ENCODE measurements at places on chromosomes 1 and 21.
A peak's percentile ranks its signal among the peaks of the same experiment; 100 is the strongest.

DNA sequence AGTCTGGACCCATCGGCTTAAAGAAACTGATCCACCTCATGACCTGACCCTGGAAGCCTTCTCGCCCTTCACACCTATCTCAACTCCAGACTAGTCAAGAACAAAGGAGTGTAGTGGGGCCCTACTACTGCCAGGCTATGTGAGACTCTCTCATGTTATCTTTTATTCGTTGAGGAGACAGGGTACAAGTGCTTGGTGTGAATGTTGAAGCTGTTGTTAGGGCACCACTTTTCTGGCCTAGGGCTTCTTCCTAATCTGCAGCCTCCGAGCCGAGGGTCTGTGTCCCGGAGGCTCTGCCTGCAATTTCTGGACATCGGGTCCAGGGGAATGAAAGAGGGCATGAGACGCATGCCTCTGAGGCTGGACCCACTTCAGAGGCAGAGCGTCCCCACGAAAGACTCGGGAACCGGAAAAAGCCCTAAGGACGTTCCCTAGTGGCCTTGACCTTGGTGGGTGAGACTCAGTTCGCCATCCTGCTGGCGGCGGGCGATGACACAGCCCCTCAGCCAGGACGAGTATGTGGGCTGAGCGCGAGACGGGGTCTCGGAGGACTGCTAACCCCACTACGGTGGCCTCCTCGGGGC lies 671 bp downstream of the DNAJC11 start:
- no peak for DNase-seq

- no peak for DNase-seq
Observed at GRCh38 chr1:42414551-42415496, 34.2 kb downstream of the RIMKLA start.

GRCh38 chr1:4660917-4661594 lies 6.6 kb downstream of the AJAP1 start:
- DNase-seq = no peak

- no peak for DNase-seq
Observed at GRCh38 chr1:181674617-181675016, 191.3 kb downstream of the CACNA1E start.

DNA sequence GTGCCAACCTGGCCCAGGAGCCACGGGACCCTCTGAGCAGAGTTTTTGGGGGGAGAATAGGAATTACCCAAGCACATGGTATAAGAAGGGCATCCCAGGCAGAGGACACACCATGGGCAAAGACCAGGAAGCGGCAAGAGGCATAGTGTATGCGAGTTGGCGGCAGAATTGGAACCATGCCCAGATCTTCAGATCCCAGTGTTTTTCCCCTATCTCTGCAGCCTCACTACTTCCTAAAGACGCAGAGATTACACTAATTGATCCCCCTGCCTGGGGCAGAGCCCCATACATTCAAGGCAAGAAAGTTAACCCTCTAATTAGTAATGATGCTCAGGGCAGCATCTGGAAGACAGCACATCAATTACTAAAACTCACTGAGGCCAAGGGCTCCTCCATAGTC lies 48.2 kb downstream of the SYT2 start:
- DNase-seq = no peak

DNA sequence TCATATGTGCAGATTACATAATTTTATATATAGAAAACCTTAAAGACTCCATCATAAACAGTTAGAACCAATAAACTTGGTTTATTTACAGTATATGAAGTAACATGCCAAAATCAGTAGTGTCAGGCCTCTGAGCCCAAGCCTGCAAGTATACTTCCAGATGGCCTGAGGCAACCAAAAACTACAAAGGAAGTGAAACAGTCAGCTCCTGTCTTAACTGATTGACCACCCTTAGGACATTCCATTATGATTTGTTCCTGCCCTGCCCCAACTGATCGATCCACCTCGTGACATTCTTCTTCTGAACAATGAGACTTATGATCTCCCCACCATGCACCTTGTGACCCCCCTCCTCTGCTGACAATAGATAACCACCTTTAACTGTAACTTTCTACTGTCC lies 630.3 kb downstream of the AMY1C start:
- DNase-seq = no peak

DNA sequence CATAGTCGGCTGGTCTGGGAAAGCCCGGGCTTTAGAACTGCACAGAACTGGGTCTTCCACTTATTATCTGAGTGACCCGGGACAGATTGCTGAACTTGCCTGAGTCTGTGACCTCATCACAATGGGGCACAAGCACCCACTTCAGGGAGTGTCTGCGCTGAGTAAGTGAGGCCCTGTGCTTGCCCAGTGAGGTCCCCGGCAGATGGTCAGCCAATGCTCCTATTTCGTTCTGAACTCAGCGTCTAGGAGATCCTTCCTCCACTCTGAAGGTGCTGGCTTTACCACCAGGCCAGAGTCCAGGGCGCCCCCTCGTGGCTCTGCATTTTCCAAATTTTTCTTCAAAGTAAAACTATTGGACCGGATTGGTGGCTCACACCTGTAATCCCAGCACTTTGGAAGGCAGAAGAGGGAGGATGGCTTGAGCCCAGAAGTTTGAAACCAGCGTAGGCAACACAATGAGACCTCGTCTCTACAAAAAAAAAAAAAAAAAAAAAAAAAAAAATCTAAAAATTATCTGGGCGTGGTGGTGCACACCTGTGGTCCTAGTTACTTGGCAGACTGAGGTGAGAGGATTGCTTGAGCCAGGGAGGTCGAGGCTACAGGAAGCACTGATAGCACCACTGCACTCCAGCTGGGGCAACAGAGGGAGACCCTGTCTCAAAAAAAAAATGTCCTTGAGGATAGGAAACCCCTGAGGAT lies 61.7 kb downstream of the FCRL5 start:
- peak; percentile 38 for DNase-seq

DNA sequence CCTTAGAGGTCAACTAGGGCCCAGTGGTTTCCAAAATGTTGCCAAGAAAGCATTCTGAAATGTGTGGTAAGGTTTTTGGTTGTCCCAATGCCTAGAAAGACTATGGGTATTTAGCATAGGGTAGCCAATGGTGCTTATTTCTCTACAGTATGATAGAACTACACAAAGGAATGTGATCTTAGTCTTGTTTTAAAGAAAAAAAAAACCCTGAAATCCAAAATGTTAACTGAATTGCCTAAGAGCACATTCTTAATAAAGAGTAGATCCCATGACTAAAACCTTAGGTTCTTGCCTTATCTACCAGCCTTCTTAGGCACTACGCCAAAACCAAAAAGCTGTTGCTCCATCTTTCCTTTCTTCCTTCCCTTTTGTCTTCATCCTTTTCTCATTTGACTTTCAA lies 428.2 kb downstream of the MRPL39 start:
- no peak for DNase-seq

DNA sequence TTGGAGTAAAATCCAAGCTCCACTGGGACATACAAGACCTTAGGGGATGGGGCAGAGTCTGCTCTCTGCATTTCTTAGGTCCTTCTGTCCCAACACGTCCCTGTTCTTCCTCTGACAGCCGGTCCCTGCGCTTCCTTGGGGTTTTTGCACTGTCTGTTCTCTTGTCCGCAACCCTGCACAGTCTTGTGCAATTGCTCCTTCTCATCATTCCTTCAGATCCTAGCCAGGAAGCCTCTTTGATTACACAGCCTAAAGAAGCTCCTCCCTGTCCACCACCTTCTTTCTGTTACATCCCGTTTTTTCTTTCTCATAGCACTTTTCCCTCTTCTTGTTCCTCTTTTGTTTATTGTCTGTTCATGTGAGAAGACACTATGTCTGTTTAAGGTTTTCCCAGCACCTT lies 19.9 kb downstream of the ACOT11 start:
- DNase-seq = no peak

GRCh38 chr21:16522548-16522947 lies 792.8 kb downstream of the USP25 start:
- DNase-seq = no peak

GRCh38 chr21:14889080-14889810 lies 175.6 kb downstream of the NRIP1 start:
- no peak for DNase-seq

- DNase-seq = no peak
Observed at GRCh38 chr1:30014031-30014430, 709.4 kb downstream of the MATN1 start.

- no peak for DNase-seq
Observed at GRCh38 chr1:24909388-24909898, 20.6 kb downstream of the RUNX3 start.

GRCh38 chr1:19074902-19075721 lies 118.6 kb upstream of the IFFO2 start:
- DNase-seq = no peak

DNA sequence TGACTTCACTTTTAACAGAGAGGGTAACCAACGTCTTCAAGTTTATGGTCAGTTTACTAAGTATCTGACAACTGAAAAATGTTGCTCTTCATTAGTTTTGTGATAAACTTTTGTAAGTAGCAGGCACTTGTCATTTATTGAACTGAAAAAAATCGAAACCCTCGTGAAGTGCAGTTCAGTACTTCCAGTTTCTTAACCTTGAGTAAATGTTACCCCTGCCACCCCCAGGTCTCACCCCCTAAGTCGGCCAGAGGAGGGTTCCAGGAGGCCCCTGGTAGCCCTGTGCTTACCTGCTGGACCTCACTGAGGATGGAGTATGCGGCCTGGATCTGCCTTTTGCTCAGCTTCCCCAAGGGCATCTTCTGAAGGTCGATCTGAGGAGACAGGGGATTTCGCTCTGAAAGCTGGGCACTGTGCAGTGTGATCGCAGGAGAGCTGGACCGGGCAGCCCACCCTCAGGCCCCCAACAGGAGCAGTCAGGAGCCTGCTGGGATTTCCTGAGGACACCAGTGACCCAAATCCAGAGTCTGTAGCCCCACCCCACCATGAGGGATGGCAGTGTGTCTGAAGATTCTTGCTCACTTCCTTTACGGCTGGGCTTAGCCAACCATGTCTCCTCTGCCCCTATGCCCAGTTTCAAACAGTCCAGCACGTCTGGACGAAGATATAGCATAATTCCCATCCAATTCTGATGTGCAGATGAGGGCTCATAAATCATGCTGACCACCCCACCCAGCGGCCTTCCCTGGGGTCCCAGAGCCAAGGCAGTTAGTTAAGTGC lies 37.6 kb downstream of the PARP1 start:
- DNase-seq = no peak

- DNase-seq = no peak
Observed at GRCh38 chr1:175419684-175420517, 227.3 kb upstream of the KIAA0040 start.

Measured in NCI-H187 treated with DMSO at 0.1 percent for 48 hours (cell line).